ENCODE measurements at places on chromosomes 16 and 17.

GRCh38 chr17:57935833-57936807 lies 19.1 kb downstream of the CUEDC1 start:
- no peak for DNase-seq

DNA sequence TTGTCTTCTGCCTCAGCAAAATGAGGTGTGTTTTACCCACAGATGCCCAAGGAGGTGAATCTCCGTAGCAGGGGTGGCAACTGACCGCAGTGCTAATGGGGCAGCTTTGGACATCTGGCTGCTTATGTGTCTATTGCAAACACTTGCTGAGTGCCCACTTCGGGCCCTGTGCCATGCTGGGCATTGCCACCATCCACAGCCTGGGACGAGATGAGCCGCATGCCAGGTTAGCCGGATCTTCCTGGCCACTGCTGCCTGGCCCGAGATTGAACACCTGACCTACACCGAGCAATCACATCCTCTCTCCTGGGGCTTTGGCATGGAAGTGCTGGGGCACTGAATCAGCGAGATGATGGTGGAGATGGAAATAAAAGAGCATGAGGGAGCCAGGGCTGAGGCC lies 238.7 kb downstream of the GSG1L start:
- DNase-seq, result no peak

DNA sequence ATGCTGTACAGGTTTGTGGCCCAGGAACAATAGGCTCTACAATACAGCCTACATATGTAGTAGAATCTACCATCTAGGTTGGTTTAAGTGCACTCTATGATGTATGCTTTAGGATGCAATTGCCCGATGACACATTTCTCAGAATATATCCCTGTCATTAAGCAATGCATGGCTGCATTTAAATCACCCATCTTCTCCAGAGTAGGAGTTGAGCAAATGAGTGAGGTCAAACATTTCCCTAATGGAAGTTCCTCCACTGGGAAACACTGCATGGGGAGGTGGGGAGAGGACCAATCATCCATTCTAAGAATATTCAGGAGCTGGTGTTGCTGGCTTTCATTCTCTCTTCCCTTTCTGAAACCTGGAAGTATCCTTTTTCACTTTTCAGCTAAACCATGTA lies 2.0 kb upstream of the PCTP start:
- no peak for DNase-seq

GRCh38 chr17:2777242-2777867 lies 18.9 kb upstream of the RAP1GAP2 start:
- no peak for DNase-seq

DNA sequence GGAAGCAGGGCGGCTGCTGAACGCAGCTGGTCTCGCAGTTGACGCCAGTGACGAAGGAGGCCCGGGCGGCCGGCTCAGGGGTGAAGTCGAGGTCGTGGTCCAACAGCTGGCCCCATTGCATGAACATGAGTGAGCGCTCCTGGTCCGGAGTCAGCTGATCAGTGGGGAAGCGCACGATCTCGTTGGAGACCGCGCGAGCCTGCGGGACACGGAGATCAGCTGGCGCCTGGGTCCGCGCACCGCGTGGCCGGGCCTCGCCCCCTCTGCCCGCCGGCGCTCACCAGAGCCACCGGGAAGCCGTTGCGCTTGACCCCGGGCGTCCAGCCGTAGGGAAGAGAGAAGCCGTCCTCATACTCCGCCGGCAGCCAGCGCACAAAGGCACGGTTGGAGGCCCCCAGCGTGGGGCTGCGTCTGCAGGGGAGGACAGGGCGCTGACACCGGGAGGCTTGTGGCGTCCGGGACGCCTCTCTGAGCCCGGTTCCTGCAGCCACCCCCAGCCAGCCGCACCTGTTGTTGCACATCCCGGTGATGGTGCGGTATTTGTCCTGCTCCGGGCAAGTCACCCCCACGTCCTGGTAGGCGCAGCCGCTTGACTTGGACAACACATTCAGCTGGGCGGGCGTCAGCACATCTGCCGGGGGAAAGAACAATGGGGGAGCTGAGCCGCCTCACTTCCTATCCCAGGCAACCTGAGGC lies 1.6 kb downstream of the MPO start:
- DNase-seq, result no peak

- DNase-seq, result no peak
These were observed 457.0 kb downstream of the WWOX start for GRCh38 chr16:78556421-78556820.

All from activated CD4-positive, alpha-beta T cell treated with anti-CD3 and anti-CD28 coated beads, Interleukin-2, amount 50 U/mL, for 4 hours (primary cell).